ENCODE measurements at places on chromosomes 1 and 21.

DNA sequence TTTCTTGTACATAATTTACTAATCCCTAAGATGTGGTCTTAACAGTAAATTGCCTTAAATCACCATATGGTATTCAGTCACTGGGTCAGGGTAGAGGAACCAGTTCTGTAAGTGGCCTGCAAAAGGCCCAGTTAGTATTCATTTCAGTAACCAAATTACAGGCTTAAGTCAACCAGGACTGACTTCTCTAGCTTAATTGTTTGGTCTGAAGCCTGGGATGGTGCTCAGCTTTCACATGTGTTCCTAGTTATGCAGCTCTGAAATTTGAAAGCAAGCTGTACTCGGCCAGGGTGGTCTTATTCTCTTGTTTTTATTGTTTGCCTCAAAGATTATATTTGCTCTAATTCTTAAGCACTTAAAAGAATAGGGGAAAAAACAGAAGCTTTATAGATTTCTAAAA is 144.6 kb downstream of the MAGI3 start:
- DNase-seq: no peak

GRCh38 chr1:40694353-40694874 is 2.9 kb downstream of the NFYC start:
- no peak for DNase-seq

DNA sequence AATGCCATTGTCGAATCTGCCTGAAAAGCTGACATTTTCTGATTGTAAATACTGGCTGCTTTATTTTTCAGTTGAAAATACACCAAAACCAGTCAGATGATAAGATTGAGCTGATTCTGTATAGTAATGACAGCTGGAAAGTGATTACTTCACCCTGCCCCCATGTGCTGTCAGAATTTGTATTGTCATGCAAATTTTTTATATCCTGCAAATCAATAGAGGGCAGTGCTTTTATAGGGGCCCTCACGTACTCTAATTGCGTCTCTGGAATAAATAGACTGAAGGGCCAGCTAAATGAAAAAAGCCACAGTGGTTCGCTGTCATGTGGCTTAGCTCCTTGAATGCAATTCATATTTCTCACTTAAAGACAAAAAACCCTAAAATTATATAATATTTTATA is 208.6 kb downstream of the LHX8 start:
- no peak for DNase-seq

DNA sequence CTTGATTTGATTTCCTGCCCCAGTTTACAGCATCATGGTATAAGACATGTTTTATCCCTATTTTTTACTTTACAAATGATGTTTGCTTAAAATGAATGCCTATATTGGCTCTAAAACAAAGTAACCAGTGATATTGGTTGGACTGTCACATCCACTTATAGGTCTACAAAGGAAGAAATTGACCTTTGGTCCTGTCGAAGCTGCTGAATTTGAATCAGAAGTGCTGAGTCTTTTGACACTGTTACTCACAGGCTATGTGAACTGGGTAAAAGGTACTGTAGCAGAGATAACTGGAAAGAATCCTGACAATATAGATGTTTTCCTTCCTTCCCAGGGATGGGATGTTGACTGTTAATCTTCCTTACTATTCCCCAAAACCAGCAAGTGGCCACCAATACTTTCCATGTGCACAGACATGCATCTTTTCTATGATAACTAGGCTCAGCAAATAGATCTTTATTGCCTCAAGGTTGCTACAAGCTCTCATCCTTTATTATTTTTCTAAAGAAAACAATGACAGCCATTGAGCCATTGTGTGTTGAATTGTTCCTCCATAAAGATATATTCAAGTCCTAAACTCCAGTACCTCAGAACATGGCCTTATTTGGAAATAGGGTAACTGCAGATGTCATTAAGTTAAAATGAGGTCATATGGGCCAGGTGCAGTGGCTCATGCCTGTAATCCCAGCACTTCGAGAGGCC is 175.9 kb upstream of the NR5A2 start:
- DNase-seq: no peak
